SK-N-SH (cell line): ENCODE measurements at places on chromosomes 7 and 10.
A peak's percentile ranks its signal among the peaks of the same experiment; 100 is the strongest.

GRCh38 chr7:67359900-67360299, 363.3 kb downstream of the TYW1 start:
- no peak for DNase-seq

- no peak for DNase-seq
These were observed 61.5 kb downstream of the NKX6-2 start for GRCh38 chr10:132724446-132724845.

DNA sequence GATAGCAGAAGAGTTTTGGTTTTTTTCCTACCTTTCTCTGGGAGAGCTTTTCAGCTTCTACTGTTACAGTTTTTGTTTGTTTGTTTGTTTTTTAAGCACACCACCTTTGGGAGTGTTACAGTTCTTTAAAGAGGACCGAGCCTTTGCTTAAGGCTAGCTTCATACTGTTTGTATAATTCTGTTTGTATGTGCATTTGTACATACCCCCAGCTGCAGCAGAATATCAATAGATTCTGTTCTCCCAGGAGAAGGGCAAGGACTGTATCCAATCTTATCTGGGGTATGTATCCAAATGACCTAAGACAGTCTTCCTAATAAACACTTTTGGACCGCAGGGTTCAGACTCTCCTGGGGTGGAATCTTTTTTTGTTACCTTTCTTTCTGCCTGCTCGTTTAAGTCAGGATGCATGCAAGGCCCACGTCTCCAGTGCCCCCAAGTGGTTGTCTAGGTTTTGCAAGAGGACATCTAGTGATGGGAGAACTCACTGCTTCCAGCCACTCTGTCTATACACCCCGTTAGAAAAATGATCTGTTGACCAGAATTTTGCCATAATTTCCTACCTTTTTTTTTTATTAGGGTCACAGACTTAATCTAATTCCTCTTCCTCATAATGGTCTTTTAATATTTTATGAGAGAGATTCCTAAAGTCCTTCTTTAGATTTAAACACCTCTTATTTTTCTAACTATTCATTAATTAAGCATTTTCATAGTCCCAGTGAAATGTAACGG, 23.9 kb downstream of the NRF1 start:
- peak; percentile 78 for DNase-seq

- no peak for DNase-seq
These were observed 62.2 kb upstream of the ECHDC3 start for GRCh38 chr10:11679946-11680345.

GRCh38 chr10:90430186-90430585, 427.7 kb downstream of the HTR7 start:
- DNase-seq = no peak

- no peak for DNase-seq
These were observed 127.8 kb upstream of the PPIF start for GRCh38 chr10:79219322-79219957.

DNA sequence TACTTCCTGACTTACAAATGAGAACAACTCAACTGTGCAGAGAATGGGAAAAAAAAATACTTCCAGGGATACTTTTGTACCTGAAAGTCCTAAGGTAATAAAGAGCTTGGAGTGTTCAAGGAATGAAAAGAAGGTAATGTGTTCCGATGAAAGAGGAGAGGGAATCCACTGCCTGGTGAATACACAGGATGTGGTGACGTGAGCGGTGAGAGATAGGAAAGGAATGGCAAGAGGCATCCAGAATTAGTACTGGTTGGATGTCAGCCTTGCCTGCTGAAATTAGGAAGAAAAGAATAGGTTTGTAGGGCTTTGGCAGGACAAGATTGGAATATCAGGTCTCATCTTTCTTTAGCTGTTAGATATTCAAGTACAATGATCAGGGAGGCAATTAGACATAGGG, 347.7 kb downstream of the POM121L12 start:
- DNase-seq = no peak

- no peak for DNase-seq
These were observed 13.0 kb upstream of the TES start for GRCh38 chr7:116197360-116197759.

DNA sequence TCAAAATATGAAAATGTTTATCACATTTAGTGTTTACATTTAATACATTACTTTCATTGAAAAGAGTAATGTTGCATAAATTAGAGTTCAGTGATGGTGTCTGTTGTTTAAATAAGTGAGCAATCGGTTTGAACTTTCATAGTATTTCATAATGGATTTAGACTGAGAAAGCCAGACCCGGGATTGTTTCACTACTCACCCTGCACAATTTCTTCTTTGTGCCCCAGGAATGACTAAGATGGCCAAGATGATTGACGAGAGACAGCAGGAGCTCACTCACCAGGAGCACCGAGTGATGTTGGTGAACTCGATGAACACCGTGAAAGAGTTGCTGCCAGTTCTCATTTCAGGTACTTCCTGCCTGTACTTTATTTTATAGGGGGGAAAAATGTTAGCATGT, 74.6 kb downstream of the VCL start:
- DNase-seq = no peak

GRCh38 chr10:105990529-105990928, 1174.0 kb downstream of the SORCS1 start:
- no peak for DNase-seq

- DNase-seq = no peak
These were observed 423.2 kb downstream of the CNTNAP2 start for GRCh38 chr7:146539836-146540235.

DNA sequence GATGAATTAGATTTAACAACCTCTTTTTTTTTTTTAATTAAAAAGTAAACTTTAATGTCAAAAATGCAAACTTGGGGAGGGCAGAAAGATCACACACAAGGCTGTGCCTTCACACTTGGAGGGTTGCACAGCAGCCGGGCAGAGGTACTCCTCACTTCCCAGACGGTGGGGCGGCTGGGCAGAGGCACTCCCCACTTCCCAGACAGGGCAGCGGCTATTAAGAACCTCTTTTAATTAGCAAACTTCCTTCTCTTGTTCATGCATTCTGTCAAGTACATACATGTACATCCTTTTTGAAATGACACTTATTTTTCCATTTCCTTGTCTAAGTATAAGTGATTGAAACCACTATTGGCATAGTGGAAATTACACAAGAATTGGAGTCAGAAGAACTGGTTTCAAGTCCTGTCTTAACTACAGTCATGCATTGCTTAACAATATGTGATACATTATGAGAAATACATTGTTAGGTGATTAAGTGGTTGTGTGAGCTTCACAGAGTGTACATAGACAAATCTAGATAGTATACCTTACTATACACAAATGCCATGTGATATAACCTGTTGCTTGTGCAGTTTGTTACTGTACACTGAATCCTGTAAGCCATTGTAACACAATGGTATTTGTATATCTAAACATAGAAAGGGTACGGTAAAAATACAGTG, 26.5 kb downstream of the BTRC start:
- no peak for DNase-seq

DNA sequence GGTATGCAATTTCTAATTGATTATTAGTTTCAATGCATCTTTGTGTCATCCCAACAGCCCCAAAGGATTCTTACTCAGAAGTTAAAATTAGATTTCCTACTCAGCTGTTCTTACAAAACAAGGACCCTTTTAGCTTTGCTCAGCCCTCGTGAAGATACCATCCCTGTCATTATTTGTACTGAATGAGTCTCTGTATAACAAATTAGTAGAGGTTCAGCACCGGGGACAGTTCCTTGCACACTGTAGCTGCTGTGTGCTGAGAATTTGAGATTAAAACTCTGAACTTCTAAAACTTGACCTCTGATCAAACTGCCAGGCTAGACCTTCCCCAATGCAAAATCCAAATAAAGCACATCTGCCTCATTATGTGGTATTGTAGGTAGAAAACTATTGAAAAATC, 299.1 kb downstream of the LHFPL3 start:
- no peak for DNase-seq

GRCh38 chr10:99621454-99622251, 1.4 kb upstream of the SLC25A28 start:
- DNase-seq = peak; percentile 21

DNA sequence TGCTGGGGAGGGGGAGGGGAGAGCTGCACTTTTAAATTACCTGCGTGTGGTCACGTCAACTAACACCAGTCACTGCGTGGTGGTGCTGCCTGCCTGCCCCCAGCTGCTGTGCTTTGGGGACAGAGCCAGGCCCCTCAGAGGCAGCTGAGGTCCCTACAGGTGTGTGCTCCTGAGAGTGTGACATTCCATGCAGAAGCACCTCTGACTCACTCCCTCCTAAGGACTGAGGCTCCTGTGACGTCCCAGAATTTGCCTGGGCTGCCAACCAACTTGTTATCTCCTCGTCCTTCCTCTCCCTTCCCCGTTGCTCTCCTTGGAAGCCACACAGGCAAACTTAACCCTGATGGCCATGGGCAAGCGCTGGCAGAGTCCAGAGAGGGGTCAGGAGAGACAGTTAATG, 563.0 kb downstream of the PARD3 start:
- DNase-seq = no peak

DNA sequence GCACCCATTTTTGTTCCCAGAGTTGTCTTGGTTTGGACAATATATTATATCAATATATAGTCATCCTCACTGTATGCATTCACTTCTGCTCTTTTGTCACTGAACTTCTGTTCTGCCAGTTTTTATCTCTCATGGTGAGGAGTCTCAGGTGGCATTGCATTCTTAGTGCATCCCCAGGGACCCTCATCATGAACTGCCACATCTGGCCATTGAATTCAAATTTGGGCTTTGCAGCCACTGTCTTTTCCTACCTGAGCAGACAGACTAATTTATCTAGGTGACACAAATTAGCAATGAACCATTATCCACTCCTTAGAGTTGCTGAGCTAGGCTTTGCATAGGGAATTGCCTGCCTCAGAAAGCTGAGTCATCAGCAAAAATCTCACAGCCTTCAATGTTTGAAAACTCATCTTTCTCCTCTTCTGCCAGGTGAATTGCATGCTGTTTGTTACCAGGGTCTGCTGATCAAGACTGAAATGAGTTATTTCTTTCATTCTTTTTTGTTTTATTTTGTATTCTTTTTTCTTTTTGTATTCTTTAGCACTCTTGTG, 316.8 kb upstream of the MTPN start:
- no peak for DNase-seq

GRCh38 chr10:13751191-13751764, 164.5 kb downstream of the PRPF18 start:
- DNase-seq = no peak

DNA sequence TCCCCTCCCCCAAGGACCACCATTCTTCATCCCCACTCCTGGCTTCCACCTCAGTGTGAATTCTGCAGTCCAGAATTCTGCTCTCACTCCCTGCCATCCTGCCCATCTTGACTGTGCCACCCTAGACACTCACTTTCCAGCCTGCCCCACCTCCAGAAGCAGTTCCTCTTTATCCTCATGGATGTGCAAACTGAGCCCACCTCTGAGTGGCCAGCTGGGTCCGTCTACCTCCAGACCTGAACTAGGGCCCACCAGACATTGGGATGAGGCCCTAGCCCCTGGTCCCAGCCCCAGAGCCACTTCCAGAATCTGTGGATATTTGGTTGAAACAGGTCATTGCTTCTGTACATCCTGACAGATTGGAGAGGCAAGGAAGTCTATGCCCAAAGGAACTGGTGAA, 58.5 kb downstream of the GRID1 start:
- DNase-seq = no peak

DNA sequence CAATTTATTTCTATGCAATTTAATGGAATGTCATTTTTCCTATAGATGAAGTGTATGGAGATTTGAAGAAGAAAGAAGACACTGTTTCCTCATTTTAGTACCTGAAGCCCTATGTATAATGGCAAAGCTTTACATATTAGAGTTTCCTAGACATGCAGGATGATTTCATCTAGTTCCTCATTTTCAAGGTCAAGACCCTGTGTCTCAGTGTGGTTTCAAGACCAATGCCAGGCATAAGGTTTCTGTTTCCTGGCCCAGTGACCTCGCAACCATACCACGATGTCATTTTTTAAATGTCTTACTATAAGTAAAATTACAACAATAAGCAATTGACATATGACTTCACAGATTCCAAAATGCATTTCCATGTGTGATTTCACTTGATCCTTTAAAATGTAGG, 336.5 kb upstream of the PRKCQ start:
- DNase-seq = no peak

DNA sequence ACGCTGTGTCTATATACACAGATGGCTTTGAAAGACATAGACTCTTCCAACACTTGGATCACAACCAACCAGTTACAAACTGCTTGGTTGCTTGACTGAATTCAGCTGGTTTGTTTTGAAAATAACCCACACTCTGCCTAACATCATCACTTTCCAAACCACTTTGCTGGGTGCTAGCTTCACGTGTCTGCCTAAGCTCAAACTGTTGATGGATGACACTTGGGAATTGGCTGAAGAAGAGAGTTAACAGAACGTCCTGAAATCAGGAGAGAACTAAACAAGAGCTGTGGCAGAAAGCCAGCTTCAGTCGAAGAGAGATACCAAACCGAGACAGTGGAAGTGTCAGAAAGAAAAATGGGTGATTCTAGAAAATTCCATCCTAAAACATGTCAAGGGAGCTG, 420.8 kb upstream of the AUTS2 start:
- no peak for DNase-seq

GRCh38 chr10:5585517-5586206, 60.9 kb downstream of the CALML3 start:
- DNase-seq = no peak

- no peak for DNase-seq
These were observed 8.4 kb downstream of the PLCE1 start for GRCh38 chr10:94002156-94002555.

GRCh38 chr10:26857991-26858706, 2.6 kb downstream of the ABI1 start:
- DNase-seq = no peak
